ENCODE measurements at places on chromosomes 4 and X.

DNA sequence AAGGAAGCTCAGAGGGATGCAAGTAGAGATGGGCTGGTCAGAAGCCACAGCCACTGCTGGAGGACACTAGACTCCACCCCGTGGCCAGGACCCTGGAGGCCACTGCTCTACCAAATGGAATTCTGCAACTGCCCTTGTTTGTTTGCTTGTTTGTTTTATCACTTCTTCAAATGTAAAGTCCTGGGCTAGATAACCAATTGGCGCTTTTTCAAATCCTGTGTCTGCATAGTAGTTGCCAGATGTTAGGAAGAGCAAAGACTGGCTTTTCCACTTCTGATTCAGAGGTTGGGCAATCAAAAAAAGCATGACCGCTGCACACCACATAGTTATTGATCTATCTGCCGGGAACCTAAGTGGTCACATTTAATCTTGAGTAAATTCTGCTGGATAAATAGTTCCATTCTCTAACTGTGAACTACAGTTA is 255.2 kb upstream of the SFRP2 start:
- no peak for DNase-seq

GRCh38 chr4:75895744-75896314 is 6.4 kb downstream of the PPEF2 start:
- DNase-seq = no peak

GRCh38 chr4:162853788-162854187 is 312.9 kb downstream of the NAF1 start:
- no peak for DNase-seq

GRCh38 chr4:118085700-118086099 is 51.4 kb downstream of the NDST3 start:
- DNase-seq = no peak

GRCh38 chr4:92992758-92993157 is 689.0 kb downstream of the GRID2 start:
- DNase-seq = no peak

Measured in GOT3 (cell line).